ENCODE measurements at places on chromosomes 12 and 14.

DNA sequence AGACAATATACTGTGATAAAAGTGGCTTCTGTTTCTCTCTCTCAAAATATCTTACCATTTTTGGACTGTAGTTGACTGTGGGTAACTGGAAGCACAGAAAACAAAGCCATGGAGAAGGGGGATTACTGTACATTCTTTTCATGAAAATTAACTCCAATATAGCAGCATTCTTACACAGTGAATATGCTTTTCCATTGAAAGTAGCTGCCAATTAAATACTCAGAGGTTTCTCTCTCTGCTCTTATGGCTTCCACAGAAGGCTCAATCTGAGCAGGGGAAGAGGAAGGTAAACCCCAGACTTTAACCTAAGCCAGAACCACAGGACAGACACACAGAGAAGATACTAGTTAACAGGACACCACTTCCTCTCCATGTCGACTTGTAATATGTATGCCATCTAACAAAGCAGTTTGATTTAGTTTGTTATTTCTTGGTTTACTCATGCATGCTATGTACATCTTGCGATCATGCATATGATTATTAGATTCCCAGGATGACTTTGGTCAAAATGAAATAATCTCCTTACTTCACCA lies 150.2 kb downstream of the SSPN start:
- DNase-seq: no peak

- DNase-seq: peak; percentile 48
Measured at GRCh38 chr14:54567639-54568561, 972 bp downstream of the SAMD4A start.

DNA sequence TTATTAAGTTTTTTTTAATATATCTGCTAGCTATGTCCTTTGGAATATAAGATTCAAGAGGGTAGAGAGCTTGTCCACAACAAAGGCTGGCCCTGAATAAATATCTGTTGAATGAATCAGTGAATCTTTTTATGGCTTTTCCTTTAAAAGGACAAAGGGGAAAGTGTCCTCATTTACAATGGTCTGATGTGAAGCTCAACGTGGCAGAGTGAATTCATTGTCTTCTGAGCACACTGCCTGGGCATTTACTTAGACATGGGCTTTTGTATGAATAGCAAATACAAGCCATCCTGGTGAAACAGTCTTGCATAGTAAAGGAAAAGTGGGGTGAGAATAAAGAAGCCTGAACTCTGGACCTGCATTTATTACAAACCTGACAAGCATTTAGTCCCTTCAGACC lies 201.2 kb downstream of the NELL2 start:
- no peak for DNase-seq

DNA sequence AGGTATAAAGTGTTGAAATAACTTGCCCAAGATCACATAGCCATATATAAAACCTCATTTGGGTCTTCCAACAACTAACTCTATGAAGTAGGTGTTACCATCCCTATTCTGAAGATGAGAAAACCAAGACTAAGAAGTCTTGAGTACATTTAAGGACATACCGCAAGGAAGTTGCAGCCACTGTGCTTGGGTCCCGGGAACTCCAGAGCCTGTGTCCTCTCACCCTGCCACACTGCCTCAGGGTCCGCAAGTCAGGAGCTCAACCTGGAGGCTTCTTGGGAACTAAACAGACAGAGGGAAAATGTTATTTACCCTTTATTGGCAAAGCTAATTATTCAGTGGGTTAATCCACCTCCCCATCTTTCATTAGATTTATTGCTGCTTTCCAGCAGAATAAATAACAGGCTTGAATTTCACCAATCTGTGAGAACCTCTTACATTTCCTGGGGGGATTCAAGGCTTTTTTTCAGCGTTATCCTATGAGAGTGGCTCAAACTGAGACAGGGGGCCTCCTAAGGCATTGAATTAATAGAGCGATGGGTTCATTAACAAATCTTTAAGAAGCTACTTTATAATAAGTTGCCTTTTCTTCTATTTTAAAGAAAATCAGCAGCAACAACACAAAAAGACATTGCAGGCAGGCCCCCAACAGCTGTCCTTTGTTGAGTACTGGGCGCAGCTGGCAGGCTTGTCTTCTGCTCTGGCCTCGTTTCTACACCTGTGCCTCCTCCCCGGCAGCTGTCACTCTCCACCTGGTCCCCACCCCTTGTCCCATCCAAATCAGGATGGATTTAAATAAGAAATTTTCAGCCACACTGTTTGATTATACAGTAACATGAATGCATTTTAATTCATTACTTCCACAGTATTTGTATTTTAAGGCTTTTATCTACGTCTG lies 25.3 kb downstream of the PHLDA1 start:
- no peak for DNase-seq

GRCh38 chr14:59254146-59254910 lies 65.9 kb downstream of the DAAM1 start:
- peak; percentile 98 for DNase-seq

GRCh38 chr12:13875744-13876143 lies 105.7 kb downstream of the GRIN2B start:
- no peak for DNase-seq

- peak; percentile 71 for DNase-seq
Measured at GRCh38 chr14:37932008-37932407, 275.7 kb upstream of the SSTR1 start.

DNA sequence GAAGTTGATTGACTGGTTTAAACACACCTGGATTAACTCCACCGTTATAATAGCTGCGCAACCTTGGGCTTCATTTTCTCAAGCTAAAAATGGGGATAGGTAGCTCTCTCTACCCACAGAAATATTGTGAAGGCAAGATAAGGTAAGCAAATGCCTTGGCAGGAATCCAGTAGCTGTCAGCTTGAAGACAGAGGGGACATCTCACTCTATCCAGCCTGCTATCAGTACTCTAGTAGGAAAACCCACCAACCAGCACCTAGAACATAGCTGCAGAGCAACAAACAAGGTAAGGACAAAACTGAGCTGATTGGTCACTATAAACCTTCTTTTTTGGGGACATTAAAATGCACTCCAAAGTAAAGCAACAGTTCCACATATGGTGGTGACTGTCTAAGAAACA lies 7.7 kb downstream of the CSRP2 start:
- DNase-seq: no peak

DNA sequence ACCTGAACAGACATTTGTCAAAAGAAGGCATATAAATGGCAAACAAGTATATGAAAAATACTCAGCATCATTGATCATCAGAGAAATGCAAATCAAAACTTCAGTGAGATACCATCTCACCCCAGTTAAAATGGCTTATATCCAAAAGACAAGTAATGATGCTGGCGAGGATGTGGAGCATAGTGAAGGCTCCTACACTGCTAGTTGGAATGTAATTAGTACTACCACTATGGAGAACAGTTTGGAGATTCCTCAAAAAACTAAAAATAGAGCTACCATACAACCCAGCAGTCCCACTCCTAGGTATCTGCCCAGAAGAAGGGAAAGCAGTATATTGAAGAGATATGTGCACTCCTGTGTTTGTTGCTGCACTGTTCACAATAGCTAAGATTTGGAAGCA lies 146.1 kb downstream of the TGFB3 start:
- peak; percentile 34 for DNase-seq

- DNase-seq: peak; percentile 93
Measured at GRCh38 chr12:108856428-108857157, 790 bp downstream of the SSH1 start.

DNA sequence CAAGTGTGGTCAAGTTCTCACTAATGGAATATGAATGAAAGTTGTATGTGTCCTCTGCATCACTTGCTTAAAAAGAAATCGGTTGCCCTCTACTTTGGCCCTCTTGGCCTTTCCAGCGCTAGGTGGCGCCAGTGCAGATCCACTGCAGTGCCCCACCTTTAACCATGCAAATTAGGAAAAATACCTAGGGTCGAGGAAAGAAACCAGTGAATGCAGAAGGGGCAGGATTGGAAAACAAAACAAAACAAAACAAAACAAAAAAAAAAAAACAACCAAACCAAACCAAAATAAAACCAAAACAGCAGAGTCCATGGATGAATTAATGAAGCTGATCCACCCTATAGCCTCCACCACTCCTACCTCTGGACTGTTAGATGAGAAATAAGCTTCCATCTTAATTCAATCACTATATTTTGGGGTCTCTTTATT lies 12.9 kb upstream of the NEMF start:
- DNase-seq: peak; percentile 61

- no peak for DNase-seq
Measured at GRCh38 chr14:23296012-23296777, 6.5 kb downstream of the PPP1R3E start.

GRCh38 chr12:24997496-24997895 lies 48.6 kb upstream of the BCAT1 start:
- no peak for DNase-seq

- DNase-seq: no peak
Measured at GRCh38 chr12:124224535-124225110, 70.3 kb upstream of the RFLNA start.

GRCh38 chr12:96187956-96188355 lies 6.2 kb upstream of the ELK3 start:
- DNase-seq: no peak

DNA sequence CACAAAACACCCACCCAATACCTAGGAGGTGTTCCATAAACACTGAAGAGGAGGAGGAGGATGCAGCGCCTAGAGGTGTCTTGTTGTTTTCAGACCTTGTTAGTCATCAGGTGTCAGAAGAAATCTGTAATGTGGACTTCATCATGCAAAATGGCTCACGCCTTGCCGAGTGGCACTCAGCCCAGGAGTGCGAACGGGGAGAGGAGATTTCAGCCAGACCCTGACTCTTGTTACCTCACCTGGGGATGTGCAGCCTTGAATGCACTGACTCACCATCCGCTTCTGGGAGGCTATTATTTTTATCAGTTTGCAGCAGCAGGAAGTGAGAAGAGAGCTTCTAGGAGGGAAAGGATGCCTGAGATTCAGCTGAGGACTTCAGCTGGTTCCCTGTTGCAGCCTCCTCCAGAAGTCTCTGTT lies 48.2 kb upstream of the PLXNC1 start:
- DNase-seq: peak; percentile 9

GRCh38 chr12:108477055-108477880 lies 37.8 kb upstream of the FICD start:
- no peak for DNase-seq

DNA sequence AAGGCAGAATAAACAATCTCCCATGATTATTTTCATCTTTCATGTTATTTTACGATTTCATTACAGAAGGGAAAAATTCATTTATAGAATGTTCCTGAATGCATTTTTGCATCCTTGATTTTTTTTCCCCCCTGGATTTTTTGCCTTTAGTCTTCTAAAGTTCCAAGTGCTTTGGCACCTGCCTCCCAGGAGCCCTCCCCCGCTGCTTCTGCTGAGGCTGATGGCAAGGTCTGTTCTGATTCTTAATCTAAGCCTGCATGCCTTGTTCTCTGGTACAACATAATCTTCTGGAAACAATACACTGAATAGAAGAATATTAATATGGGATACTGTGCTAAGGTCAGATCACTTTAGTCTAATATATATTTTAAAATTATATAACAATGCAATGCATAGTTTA lies 18.0 kb downstream of the YARS2 start:
- no peak for DNase-seq

- no peak for DNase-seq
Measured at GRCh38 chr12:131001493-131001892, 47.8 kb downstream of the ADGRD1 start.

GRCh38 chr12:53588123-53588522 lies 38.1 kb downstream of the ATF7 start:
- DNase-seq: no peak

DNA sequence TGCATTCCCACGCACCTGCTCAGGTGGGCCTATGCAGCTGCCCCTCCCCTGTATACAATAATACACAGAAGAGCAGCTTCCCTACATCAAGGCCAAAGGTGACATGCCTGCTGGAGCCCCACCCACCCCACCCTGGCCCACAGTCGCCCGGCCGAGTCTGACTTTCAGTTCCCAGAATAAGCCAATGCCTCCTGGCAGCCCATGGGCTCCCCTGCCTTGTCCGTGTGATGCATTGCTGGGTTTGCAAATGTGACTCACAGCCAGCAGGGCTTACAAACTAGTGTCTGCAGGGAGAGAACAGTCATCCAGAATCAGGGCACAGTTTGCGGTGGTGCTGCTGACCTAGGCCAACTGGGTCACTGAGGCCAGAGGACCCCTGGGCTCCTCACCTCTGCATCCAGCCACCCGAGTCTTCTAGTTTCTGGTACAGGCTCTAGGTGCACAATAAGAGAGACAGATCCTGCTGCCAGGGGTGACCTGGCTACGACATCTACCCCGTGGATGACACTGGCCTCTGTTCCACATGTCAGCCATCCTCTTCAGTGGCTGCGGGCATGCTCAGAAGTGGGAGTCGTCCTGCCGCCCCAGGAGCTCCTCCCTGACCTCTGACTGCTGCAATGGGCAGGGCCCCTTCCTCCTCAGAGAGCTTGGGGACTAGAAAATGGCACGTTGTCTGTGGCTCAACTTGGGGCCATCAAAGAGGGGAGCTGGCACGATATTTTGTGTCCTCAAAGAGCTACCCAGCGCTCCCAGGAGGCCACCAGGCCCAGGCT lies 84.5 kb downstream of the CHGA start:
- peak; percentile 73 for DNase-seq

- no peak for DNase-seq
Measured at GRCh38 chr12:54984658-54985376, at the start of gene TESPA1. Gene TESPA1, minus strand, starts transcription at chr12:54984762. Its CDS starts 10,200 bp downstream, at chr12:54974562.

DNA sequence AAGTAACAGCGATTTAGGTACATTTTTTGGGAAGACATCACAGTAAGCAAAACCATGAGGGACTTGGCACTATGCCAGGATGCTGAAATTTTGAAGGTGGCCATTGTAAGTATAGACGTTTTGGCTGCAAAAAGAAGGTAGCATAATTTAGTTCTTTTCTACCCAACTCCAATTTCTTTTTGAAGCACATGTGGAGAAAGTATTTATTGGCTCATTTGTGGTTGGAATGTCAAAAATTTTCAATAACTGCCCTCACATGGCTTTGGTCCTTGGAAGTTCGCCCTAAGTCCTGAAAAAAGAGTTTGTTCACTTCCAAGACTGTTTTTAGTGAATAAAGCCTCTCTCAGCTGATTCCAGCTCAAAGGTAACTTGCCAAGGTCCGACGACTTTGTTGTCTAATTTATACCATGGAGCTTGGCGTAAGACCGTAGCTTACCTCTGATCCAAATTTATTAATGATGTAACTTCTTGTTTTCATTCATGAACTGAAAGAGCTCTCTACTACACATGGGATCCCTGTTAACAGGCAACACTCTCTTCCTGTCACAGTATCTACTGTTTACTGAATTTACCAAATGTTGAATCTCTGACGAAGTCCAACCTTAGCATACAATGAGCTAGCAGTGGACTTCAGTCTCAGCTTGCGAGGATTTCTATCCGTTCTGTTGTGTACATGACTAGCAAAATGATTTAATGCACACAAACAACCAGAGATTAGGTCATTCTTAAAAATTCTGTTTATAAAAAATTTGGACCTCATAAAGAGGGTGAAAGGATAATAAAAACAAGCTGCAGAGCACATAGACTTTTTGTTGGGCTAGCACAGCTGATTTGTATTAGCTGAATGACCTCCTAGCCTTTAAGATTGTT lies 49.0 kb downstream of the MSRB3 start:
- peak; percentile 93 for DNase-seq

GRCh38 chr12:107503129-107503855 lies 182.3 kb upstream of the PWP1 start:
- DNase-seq: no peak

GRCh38 chr12:24268663-24269186 lies 319.3 kb upstream of the SOX5 start:
- no peak for DNase-seq

- DNase-seq: no peak
Measured at GRCh38 chr14:51566831-51567582, 84.7 kb upstream of the FRMD6 start.

- DNase-seq: no peak
Measured at GRCh38 chr12:586318-587071, 76.8 kb downstream of the NINJ2 start.

GRCh38 chr12:45914090-45914489 lies 76.3 kb downstream of the SCAF11 start:
- peak; percentile 82 for DNase-seq

- DNase-seq: no peak
Measured at GRCh38 chr14:68527329-68527851, 265.5 kb downstream of the ZFP36L1 start.
